ENCODE measurements at places on chromosomes 1 and 21.

DNA sequence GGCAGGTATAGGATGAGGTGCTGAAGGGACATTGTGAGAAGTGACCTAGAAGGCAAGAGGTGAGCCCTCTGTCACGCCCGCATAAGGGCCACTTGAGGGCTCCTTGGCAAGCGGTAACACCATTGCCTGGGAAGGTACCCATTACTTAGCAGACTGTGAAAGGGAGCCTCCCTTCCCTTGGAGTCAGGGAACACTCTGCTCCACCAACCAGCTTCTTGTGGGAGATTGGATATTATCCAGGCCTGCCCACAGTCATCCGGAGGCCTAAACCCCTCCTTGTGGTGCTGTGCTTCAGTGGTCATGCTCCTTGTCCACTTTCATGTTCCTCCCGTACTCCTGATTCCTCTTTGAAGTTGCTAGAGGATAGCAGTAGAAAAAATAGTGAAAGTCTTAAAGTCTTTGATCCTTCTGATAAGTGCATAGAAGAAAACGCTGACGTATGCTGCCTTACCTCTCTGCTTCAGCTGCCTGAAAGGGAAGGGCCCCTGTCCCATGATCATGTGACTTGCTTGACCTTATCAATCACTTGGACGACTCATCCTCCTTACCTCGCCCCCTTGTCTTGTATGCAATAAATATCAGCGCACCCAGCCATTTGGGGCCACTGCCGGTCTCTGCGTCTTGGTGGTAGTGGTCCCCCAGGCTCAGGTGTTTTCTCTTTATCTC, 16.0 kb downstream of the RBBP4 start:
- no peak for DNase-seq

GRCh38 chr1:46639547-46639946, 22.9 kb upstream of the MOB3C start:
- no peak for DNase-seq

- no peak for DNase-seq
Observed at GRCh38 chr21:19767546-19767945, 1230.7 kb upstream of the NCAM2 start.

DNA sequence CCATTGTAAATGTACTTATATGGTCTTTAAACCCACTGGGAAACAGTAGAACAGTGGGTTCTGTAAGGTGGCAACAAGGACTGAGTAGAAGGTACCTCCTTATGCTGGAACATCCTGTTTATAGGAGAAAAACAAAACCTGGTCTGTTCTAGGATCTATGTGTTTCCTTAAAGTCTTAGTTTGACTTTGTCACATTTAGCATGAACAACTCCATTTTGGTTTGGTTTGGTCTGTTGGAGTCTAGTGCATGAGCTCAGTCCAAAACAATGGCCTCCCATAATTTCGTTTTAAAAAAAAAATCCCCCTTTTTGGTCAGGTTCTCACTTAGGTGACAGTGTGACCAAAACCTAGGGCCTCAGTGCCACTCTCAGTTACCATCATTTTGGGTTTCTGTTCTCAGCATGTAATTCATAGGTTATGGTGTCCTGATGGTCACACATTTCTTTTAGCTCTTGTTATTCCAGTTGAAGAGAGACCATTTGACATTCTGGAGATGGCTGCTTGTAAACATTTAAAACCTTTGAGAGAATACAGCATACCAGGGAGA, 66.4 kb upstream of the IL12RB2 start:
- no peak for DNase-seq

DNA sequence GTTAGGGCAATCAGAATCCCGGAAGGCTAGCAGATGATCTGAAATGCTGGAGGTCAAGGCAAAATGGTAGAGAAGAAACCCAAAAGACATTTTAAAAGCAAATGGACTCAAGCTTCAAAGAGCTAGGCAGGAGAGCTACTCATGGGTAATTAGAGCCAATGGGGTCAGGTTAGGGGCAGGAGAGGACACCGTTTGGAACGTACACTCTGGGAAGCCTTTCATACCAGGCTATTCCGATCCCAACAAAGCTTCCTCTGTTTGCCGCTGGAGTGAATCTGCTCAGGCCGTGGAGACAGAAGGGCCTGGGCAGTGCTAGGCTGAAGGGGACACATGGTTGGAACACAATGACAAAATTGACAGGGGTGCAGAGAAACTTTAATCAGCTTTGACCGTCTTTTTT, 346.6 kb downstream of the RPS6KC1 start:
- no peak for DNase-seq

DNA sequence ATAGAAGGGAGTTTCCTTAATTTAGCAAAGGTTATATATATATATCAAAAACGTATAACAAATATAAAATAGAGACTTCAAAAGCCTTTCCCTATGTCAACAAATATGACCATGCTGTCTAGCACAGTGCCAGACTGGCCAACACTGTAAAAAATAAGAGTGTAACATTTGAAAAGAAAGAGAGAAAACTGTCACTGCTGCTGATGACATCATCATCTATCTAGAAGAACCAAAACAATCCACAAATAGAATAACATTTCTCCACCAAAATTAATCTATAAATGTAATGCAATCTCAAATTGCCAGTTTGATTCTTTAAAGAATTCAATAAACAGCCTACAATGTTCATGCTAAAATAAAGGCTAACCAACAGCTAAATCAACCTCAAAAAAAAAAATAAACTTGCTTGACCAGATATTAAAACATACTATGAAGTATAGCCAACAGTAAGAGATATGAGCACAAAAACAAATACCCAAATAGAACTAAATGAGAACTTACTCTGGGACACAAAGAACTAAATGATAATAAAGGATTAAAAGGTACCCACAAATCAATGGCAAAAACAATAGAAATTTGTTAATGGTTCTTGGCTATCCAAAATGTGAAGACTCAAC, 50.2 kb downstream of the ENAH start:
- no peak for DNase-seq

DNA sequence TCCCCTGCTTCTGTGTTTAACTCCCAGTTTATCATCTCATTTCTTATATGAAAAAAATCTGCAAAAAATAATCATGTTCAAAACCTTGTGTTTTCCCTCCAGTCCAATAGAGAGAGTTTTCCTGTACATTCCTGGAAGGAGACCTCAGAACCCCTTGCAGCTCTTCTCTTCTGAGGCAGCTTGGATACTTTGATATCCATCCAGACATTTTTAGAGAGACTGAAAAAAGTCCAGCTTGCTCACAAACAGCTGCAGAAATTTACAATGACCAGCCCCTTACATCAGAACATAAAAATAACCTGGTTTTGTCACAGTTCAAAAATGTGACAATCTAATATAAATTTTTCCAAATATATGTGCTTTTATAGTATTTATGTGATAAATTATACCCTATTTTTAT, 73.3 kb upstream of the C1orf115 start:
- no peak for DNase-seq

DNA sequence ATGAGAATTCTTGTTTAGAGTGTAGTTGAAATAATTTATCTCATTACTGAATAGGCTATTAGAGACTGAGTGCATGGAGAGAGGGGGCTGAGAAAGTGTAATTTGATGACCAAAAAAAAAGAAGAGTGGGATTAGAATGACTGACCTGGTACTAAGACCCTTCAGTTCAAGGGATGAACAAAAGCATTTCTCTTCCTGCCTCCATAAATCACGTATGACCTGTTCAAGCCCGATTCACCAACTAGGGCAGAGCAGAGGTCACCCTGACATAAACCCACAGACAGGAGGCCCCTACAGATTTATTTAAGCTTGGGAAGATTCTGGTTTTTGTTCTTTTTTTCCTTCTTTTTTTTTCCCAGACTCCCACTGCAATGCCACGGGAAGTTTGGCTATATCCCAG, 123.7 kb upstream of the COP1 start:
- DNase-seq = no peak

DNA sequence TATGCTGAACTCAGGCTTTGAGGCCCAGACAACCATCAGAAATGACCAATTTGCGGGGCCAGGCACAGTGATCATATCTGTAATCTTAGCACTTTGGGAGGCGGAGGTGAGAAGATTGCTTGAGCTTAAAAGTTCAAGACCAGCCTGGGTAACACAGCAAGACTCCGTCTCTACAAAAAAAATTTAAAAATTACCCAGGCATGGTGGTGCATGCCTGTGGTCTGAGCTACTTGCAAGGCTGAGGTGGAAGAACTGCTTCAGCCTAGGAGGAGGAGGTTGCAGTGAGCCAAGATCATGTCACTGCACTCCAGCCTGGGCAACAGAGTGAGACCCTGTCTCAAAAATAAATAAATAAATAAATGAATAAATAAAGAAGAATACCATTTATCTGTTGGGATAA, 156.5 kb downstream of the EIF4G3 start:
- DNase-seq = no peak

- DNase-seq = no peak
Observed at GRCh38 chr1:76933847-76934815, 66.9 kb downstream of the ST6GALNAC5 start.

DNA sequence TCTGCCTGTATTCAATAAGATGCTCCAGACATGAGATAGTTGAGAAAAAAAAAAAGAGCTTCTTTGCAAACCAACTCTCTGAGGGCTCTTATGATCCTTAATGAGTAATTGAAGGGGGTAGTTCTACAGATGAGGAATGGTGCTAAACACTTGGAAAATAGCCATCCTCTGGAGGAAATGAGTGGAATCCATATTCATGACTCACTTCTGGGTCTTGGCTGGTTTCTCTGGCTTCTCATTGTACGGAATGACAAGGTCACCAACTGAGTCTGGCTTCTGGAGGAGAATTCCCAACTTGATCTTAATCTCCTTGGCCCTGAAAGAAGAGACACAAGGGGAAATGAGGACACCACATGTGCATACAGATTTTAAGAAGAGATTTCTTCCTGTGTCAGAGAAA, 34.7 kb downstream of the RGS5 start:
- peak; percentile 15 for DNase-seq

- DNase-seq = no peak
Observed at GRCh38 chr1:212366901-212367300, 47.8 kb downstream of the PACC1 start.

- no peak for DNase-seq
Observed at GRCh38 chr1:98030483-98030882, 109.6 kb upstream of the DPYD start.

- no peak for DNase-seq
Observed at GRCh38 chr1:205938682-205939081, 4.6 kb downstream of the SLC26A9 start.

- peak; percentile 20 for DNase-seq
Observed at GRCh38 chr1:201506557-201507359, at the start of gene CSRP1. Gene CSRP1 (minus strand): TSS chr1:201507123. CDS start chr1:201496303, 10,820 bp downstream.

DNA sequence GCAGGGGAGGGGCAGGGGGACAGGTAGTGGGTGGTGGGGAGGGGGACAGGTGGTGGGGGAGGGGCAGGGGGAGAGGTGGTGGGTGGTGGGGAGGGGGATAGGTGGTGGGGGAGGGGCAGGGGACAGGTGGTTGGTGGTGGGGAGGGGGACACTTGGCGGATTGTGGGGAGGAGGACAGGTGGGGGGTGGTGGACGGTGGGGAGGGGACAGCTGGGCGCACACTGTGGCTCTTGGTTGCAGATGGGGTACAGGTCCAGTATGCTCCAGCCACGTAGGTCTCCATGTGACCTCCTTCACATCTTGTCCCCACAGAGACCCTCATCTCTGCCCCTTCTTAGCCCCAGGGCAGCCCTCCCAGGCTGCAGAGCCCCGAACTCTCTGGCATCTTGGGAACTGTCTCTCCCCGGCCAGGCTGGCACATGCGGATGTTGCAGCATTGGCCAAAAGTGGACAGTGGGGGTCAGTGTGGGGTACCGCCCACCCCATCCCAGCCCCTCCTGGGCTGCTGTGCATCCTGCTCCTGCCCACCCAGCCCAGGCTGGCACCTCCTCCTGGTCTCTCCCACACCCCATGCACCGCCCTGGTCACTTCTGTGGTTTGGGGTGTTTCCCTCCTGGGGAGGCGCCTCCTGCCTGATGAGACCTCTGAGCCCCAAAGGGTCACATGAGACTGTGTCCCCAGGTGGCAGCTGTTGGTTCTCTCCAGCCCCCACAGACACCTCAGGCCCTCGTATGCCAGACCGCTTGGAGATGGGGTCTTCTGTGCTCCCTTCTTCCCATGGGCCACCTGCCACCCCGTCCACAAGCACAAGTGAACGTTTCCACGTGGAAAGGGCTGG, 7.6 kb upstream of the SLC19A1 start:
- no peak for DNase-seq

DNA sequence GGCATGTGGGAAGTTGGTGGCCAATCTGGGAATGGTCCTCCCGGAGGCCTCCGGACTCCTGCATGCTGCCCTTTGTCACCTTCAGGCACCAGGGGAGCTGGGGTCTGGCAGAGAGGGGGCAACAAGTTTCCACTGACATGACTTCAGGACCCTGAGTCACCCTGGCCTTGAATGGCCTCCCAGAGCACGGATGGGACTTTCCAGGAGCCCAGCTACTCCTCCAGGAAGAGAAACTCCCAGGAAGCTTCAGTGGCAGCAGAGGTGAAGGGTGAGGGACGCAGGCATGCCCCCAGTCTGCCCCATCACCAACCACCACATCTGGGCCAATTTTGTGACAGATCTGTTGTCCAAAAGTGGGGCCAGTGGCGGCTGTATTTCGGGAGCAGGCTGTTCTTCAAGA, 55.9 kb upstream of the WASF2 start:
- DNase-seq = no peak

DNA sequence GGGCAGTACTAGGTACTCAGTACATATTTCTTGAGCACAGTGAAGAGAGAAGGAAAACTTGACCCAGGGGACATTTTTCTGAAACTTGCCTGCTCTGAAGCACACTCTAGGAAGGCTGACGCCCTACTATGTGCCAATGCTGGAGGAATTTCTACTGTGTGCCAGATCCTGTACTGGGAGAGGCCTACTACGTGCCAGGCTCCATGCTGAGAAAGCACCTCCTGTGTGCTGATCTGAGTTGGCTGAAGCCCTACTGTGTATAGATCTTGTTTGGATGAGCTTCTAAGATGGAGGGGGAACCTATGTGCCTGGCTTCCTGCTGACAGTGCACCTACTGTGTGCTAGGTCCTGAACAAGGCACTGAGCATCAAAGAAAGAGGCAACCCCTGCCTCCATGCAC, 86.2 kb downstream of the GRIK3 start:
- no peak for DNase-seq

DNA sequence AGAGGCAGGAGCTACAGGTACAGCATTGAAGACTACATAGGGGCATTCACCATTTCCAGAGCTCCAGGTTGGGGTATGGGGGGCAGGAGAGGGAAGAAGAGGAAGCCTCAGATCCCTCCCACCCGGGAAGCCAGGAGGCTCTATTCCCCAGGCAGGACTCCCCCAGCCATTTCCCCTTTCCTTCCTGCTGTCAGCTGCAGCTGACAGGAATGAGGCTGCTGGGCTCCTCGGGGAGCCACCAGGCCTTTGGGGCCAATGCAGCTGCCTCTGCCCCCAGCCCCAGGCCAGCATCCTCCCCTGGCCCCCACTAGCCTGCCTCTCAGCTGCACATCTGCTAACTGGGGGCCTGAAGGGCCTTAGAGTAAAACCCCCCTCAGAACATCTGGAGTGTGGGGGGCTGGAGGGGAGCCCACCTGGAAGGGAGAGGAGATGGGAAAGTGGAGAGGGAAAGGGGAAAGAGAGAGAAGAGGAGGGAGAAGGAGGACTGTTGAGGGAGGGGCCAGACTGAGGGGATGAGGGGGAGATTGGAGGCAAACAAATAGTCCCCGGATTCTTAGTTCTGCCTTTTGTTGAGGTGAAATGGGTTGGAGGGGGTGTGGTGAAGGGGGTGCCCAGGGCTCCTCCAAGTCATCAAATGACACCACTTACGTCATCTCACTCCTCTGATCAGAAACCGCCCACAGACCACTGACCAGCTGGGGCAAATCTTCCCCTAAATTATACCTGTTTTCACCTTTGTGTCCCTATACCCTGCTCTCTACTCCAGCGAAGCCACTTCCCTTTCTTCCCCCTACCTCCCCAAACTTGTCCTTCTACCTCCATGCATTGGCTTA, 58.0 kb downstream of the LGR6 start:
- no peak for DNase-seq

- DNase-seq = no peak
Observed at GRCh38 chr1:88296642-88297041, 387.4 kb upstream of the PKN2 start.
